Right renal pelvis (tissue), 4 donors: ENCODE measurements at places on chromosomes 1 and 21. TPM values are rescaled to one million over a fixed set of nuclear protein-coding genes. Genes with fewer than 3 reads are reported as not detected.

- DNase-seq: no peak
These were observed 94.3 kb downstream of the PSMG1 start for GRCh38 chr21:39088831-39089380.

DNA sequence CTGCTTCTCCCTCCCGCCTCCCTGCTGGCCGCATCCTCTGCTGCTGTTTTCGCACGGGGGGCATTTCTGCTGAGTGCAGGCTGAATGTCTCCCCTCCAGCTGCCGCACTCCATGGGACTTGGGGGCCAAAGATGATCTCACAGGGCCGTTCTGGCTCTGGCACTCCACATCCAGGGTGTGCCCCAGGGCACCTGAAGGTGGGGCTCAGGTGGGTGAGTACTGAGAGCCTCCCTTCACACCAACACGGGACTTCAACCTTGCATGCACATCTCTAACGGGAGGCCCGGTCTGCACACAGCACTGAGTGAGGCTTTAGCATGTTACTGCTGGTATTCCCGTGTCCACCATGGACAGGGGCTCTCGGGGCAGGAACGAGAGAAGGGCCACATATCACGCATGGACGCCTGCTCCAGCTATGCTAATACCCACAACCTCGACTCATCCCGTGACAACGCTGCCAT is 88.9 kb downstream of the DMRTB1 start:
- no peak for DNase-seq

- no peak for DNase-seq
These were observed 39.9 kb upstream of the TARBP1 start for GRCh38 chr1:234518876-234519275.

- no peak for DNase-seq
These were observed 411.0 kb downstream of the CAMTA1 start for GRCh38 chr1:7196036-7196911.

DNA sequence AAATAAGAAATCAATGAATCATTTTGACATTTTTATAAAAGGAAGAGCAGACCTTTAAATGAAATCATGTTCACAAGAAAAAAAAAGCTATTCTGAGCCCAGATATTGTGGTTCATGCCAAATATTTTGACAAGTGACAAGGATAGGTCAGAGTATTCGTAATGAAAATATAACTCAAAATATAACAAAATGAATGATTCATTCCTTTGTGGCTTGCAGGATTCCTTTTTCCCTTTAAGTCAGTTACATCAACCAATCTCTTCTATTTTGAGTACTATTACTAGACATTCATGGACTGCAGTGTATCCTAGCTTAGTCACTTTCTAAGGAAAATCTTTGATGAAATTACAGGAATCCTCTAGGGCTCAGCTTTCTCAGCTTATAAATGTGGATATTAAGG is 188.7 kb downstream of the COL11A1 start:
- no peak for DNase-seq

DNA sequence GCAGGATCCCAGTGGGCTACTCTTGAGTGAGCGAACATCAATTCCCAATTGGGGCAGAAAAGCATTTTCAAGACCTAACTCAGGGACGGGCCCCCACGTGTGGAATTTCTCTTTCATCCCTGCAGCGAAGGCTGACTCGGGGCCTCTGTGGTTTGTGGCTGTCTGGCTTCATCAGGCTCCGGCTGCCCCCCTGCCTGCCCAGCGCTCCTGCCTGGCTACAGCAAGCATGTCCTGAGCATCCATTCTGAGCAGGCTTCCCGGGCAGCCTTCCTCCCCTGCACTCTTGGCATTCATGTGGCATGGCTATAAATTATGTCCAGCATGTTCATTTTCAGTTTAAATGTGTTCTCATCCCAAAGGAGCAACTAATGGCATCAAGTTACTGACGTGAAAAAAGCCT is 588.1 kb downstream of the KIF26B start:
- no peak for DNase-seq

FAM72D gene
- polyA plus RNA-seq: 2.5 TPM

IVL gene
- 0.67 TPM for polyA plus RNA-seq

COL11A1 gene
- 5.2 TPM for polyA plus RNA-seq
